ENCODE measurements at places on chromosomes 1 and 21.

DNA sequence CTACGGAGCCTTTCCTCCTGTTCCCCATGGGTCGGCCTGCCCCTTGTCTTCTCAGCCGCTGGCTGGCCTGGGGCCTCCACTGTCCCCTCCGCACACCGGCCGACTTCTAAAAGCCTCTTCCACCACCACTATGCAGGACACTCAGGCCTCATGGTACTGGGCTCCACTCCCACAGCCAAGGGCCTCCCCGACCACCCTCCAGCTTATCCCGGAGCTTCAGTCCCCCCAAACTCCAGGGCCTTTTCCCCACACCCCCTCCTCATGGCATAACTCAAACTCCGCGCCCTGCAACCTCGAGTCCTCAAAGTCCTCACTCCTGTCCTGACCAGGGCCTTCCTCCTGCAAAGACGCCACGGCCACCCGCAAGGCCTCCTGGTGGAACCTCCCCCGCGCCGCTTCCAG, 2.0 kb downstream of the LRRC41 start:
- no peak for DNase-seq

- DNase-seq = no peak
Measured at GRCh38 chr21:31750843-31751242, 18.9 kb upstream of the SCAF4 start.

GRCh38 chr1:28855046-28855445, 43.1 kb downstream of the OPRD1 start:
- no peak for DNase-seq

DNA sequence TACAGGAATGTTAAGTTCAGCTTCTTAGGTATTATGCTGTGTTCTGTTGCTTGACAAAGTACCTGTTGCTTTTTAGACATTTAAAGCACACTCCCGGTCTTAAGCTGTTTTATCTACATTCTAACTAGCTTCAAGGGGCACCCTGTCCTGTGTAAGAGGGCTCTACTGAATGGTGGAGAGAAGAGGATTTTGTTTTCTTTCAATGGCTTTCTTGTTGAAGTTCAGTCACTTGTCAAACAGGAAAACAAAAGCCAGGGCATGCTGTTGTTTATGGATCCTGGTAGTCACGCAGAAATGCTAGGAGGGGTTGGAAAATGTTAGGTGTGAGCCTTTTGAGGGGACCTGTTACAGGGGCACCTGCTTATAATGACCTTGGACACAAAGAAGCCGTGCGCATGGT, 30.7 kb downstream of the PGM1 start:
- no peak for DNase-seq

- DNase-seq = no peak
Measured at GRCh38 chr1:236636017-236636416, 31.7 kb upstream of the HEATR1 start.

- DNase-seq = no peak
Measured at GRCh38 chr1:172761581-172762486, 102.9 kb downstream of the FASLG start.

DNA sequence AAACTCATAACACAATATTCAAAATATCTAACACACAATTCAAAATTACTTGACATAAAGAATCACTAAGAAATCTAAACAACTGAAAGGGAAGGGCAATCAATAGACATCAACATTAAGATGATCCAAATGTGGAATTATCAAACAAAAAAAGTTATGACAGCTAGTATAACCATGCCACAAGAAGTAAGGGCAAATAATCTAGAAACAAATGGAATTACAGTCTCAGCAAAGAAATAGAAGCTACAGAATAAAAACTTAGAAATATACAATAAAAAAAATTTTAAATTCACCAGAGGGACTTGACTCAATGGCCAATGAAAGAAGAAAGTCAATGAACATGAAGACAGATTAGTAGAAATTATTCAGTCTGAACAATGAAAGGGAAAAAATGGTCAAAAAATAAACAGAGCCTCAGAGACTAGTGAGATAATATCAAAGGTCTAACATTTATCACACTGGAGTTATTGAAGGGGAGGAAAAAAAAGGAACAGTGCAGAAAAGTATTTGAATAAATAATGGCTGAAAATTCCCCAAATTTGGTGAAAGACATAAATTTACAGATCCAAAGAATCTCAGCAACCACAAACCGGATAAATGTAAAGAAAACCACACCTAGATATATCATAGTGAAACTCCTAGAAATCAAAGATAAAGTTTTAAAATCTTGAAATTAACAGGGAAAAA, 41.8 kb downstream of the BARHL2 start:
- no peak for DNase-seq

GRCh38 chr1:234402939-234403338, 29.7 kb downstream of the COA6 start:
- no peak for DNase-seq
